Peyer's patch (tissue), 4 donors: ENCODE measurements at places on chromosomes 6 and 20.

DNA sequence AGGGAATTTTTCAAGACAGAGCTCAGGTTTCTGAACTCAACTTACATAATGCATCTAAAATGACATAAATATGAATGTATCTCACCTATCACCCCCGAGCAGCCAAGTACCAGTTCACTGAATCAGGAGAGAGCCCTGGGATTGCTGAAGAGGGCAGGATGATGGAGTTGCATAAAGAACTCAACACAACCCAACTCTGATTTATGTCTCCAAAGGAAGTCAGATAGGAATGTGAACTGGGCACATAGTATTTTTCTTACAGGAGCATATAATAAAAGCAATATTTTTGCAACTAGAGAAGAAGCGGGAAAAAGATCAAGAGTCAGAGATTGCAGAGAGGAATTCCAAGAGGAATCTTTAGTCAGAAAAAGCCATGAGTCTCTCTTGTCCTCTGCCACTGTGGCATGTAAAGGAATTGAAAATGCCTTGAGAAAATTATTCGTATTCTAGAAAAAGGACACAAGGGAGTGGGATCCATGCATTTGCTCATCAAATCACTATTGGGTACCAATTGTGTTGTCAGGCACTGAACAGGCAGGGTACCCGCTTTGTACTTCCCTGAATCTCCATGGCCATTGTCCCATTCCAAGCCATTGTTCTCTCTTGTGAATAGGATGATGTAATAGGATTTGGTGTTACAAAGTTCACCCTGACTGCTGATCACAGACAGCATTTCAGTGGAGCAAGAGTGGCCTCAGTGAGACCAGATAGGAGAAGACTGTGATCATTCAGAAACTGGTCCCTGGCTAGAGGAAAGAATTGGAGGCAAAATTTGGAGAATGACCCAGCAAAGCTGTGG, 16.3 kb downstream of the RIN2 start:
- no peak for DNase-seq

DNA sequence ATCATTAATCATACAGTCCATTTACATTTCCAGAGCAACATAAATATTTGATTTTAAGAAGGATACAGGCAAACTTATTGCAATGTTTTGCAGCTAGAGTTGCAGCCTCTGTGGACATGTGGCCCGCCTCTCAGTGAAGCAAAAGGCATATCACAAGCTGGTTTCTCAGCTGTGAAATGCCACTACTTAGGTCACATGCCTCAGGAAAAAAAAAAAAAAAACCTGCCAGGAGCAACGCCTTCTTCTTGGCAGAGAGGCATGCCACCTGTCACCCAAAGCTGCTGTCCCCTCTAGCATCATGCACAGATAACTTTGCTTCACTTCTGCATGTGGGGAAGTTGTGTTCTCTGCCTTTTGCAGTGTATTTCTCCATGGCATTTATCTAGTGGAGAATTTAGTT, 18.5 kb downstream of the GRM1 start:
- DNase-seq = no peak

GRCh38 chr6:17001188-17001587, 100.7 kb upstream of the STMND1 start:
- no peak for DNase-seq

GRCh38 chr20:24684956-24685691, 215.7 kb downstream of the SYNDIG1 start:
- no peak for DNase-seq

- no peak for DNase-seq
These were observed 54.6 kb downstream of the LYRM4 start for GRCh38 chr6:5205877-5206850.

GRCh38 chr20:25538838-25539665, 46.3 kb downstream of the NINL start:
- no peak for DNase-seq

- DNase-seq = no peak
These were observed 188.9 kb downstream of the TTLL2 start for GRCh38 chr6:167513778-167514177.

- DNase-seq = no peak
These were observed 315.4 kb upstream of the CDYL start for GRCh38 chr6:4460586-4461475.

DNA sequence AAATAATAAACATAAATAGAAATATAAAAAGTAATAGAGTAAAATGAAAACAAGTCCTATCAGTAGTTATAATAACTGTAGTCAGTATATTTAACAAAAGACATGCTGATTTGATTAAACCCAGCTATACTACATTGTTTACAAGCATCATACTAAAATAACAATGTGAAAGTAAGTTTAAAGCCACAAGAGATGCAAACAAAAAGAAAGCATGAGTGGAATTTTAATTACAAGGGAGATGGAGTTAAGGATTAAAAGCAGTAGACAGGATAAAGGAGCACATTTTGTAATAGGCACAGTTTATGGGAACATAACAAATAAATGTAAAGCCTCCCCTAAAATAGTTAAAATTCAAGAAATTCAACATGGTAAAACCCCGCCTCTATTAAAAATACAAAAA, 41.5 kb downstream of the SENP6 start:
- DNase-seq = no peak

- DNase-seq = no peak
These were observed 65.7 kb downstream of the PRSS35 start for GRCh38 chr6:83578057-83578456.

DNA sequence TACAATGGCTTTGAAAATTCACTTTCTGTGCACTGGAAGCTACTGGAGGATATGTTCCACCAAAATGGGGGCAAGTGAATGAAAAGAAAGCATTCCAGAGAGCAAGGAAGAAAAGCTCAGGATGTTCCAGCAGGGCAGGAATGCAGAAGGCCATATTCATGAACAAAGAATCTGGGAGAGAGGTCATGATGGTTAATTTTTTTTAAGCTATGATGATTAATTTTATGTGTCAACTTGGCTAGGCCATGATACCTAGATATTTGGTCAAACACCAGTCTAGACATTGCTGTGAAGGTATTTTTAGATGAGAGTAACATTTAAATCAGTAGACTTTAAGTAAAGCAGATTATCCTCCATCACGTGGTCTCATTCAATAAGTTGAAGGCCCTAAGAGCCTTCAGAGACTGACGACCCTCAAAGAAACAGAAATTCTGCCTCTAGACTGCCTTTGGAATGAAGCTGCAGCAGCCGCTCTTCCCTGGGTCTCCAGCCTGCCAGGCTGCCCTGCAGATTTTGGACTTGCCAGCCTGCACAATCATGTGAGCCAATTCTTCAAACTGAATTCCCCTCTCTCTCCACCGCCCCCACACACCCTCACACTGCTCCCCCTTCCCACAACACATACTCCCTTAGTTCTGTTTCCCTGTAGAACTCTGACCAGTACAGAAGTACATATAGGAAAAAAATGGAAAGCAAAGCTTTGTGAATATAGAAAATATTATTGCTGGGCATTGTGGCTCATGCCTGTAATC, 20.1 kb upstream of the GCM1 start:
- DNase-seq = no peak

- DNase-seq = no peak
These were observed 56.1 kb upstream of the PNRC1 start for GRCh38 chr6:89024456-89024855.

DNA sequence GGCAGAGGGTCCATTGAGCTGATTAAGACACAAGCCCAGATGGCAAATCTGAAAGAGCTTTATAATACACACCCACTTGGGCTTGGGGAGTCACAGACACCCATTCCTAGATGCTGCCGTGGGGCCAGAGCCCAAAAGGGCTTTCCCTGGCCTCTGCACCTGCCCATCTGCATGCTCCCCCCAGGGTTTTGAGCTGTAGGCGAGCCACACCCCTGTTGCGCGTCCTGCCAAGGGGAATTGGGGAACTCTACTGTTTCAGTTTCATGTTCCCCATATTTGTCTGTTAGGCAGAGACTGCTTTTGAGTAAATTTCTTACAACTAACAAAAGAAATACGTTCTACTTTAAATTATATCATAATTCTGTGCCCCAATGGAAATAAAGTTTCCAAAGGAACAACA, 52.9 kb upstream of the FNDC1 start:
- peak; percentile 84 for DNase-seq

- peak; percentile 36 for DNase-seq
These were observed 70.4 kb downstream of the SLC22A23 start for GRCh38 chr6:3386374-3386857.

- no peak for DNase-seq
These were observed 230.5 kb downstream of the ERMARD start for GRCh38 chr6:169981969-169982368.

GRCh38 chr6:159875194-159875593, 15.6 kb upstream of the MAS1 start:
- DNase-seq = no peak
